ENCODE measurements at places on chromosomes 6 and 20.

GRCh38 chr6:52620055-52620905 is 43.4 kb upstream of the TRAM2 start:
- DNase-seq = no peak

- no peak for DNase-seq
Observed at GRCh38 chr20:14065774-14066173, 70.5 kb downstream of the MACROD2 start.

DNA sequence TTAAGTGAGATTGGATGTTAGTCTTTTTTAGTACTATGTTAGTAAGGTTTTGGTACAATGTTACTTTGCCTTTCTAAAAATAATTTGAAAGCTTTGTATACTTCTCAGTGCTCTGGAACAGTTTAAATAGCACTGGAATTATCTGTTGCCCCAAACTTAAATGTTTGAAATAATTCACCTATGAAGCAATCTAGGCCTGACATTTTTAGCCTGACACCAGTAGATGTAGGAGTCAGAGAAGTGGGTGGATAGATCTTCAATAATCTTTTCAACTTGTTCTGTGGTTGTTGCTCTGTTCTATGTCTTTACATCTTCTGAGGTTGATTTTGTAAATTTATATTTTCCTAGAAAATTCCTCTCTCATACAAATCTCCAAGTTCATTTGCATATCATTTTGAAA is 103.1 kb upstream of the ADGRF1 start:
- no peak for DNase-seq

GRCh38 chr20:21812379-21812778 is 106.9 kb downstream of the PAX1 start:
- no peak for DNase-seq

DNA sequence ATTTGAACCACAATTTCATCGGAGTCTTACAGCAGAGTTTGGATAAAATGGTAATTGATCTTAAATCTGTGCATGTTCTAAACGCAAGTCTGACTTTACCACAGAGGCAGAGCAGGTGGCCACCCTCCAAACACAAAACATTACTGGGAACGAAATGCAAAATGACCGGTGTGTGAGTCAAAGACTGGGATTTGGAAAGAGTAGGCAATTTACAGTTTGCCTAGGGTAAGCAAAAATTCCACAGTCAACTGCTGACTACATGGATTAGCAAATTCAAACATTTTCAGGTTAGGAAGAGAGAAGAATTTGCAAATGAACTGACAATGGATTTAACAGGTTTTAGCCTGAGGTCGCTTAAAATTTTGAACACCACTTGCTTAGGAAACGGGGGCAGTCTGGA is 444.4 kb downstream of the HDGFL1 start:
- DNase-seq = no peak

DNA sequence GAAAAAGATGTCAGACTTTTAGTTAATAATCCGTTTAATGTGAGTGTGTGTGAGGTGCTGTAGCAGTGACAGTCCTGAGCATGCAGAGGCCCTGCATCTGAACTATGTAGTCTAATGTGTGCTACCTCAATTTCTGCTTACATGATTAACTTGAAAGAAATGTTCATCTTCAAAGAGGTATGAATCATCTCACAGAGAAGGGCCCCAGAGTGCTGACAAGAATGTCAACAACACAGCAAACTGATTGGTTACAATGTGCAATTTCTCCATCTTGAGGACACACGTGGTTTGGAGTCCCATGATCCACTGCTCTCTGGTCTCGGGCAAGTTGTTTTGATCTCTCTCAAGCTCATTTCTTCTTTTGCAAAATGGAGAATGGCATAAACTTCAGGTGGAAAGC is 61.7 kb upstream of the EMILIN3 start:
- DNase-seq = no peak

GRCh38 chr20:59680148-59680650 is 75.9 kb downstream of the PHACTR3 start:
- no peak for DNase-seq

DNA sequence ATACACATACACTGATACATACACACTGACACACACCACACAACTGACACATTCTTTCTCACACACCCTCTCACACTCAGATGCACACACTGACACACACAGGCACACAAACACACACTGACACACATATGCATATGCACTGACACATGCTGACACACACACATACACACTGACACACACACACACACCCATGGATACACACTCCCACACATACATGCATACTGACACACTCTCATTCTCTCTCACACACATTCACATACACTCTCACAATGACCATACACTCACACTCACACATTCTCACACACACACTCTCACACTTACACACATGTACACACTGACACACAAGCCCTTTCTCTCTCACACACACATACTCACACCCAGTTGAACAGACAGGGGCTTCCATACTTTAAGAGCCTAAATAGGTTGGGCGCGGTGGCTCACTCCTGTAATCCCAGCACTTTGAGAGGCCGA is 236.4 kb downstream of the LRFN2 start:
- DNase-seq = no peak

DNA sequence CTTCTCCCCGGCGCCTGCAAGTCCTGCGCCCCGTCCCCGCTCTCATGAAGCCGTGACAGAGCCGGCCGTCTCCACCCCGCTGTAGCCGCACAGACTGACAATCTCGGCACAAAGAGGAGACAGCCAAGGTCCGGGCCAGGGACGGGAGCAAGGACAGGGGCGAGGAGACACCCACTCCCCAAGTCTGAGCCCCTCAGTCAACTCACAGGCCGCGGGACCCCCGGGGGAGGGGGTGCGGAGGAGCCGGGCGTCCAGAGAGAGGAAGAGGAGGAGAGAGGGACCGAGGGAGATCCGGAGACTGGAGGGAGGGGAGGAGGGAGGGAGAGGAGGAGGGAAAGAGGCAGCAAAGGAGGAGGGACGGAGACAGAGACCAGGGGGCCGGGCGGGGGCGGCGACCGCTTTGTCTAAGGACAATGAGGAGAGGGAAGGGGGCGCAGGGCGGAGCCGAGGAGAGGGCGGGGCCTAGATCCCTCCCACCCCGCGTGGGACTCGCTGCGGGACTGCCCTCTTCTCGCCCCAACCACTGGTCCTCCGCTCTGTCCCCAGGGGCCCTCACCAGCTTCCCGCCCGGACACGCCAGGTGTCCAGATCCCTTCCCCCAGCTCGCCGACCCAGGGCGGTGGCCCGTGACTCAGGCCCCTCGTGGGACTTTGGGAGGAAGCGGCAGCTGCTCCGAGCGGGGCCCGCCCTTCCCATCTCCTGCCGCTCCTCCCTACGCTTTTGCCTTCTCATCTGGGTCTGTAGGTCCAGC is 638 bp upstream of the PPP1R18 start:
- peak; percentile 16 for DNase-seq

DNA sequence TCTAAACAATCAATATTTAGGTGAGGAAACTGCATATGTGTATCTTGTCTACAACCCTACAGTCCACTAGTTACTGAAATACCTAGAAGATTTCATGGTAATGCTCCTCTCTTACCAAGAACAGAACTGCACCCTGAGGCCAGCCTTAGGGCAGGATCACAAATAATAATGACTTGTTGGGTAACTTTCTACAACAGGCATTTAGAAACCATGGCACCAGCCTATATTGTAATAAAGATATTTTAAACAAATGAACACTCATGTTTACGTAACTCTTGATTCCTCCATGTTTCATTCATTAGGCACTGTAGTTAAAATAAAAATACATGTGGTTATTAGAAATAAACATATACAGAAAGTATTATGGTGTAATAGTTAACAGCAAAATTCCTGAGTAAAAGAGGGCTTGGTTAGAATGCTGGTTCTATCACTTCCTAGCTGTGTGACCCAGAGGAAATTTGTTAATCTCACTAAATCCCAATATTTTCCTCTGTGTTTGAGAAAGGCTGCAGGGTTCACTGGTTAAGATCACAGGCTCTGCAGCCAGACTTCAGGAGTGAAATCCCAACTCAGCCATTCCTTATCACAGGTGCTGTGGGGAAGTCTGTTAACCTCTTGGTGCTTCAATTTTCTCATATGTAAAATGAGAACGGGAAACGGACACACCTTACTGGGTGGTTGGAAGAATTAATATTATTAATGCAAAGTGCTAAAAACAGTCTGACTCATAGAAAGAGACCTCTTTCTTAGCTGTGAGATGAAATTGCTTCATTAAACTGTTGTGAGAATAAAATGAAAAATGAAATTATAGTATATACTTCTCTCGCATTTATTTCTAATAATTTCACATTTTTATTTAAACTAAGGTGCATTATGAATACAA is 8.5 kb downstream of the HMGN3 start:
- no peak for DNase-seq

GRCh38 chr20:41176711-41177552 is 39.6 kb downstream of the PLCG1 start:
- no peak for DNase-seq

- no peak for DNase-seq
Observed at GRCh38 chr6:147212622-147213021, 8.4 kb downstream of the STXBP5 start.

DNA sequence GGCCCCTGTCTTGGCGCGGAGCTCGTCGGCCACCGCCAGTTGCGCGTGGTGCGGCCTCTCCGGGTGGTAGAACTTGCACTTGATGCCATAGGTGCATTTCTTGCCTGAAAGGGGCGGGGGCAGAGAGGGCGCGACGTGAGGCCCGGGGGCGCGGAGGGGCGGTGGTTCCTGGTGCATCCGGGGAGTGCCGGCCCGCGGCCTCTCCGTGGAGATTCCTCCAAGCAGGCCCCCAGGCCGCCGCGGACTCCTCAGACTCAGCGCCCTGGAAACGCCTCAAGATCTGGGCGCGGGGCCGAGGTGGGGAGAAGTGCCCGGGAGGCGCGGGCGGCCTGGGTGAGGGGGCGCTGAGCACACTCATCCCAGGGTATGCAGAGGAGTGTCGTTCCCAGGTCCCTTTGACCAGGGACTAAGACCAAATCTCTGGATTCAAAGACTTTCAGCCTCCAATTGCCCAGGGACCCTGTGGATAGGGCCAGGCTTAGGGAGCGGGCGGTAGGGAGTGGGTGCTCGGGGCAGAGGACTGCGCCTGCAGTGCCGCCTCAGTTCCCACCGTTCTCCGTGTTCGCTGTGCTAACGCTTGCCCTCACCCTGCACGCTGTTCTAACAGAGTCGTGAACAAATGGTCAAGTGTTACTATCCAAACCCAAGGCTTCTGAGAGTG is 33.3 kb downstream of the ZC3H12D start:
- DNase-seq = no peak

DNA sequence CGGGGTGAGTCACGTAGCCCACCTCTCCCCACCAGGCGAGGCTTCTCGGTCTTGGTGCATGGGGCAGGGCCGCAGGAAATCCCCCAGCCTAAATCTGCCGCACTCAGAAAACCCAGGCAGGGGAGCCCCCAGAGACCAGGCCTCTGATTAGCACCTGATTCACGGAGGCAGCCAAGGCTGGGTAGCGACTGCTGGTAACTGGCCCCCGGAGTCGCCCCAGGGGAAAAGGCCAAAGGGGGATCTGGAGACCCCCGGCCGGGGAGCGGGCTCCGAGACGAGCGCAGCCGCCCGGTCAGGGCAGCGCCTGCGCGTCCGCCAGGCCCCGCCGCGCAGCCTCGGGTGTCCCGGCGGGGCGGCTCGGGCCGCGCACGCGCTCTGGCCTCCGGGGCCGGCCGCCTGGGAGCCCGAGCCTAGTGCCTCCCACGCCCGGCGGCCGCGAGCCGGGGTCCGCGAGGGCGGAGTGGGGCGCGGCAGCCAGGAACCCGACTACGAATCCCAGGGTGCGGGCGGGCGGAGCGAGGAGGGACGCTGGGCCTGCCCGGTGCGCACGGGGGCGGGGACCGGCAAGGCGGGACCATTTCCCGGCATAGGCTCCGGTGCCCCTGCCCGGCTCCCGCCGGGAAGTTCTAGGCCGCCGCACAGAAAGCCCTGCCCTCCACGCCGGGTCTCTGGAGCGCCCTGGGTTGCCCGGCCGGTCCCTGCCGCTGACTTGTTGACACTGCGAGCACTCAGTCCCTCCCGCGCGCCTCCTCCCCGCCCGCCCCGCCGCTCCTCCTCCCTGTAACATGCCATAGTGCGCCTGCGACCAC is at the start of gene DUSP22:
TSS of gene DUSP22 (plus strand) at position 791 of the 809 bp plus-strand sequence. CDS start 53 bp downstream, outside the sequence.
- no peak for DNase-seq

GRCh38 chr6:41352396-41352795 is 17.0 kb downstream of the NCR2 start:
- no peak for DNase-seq

DNA sequence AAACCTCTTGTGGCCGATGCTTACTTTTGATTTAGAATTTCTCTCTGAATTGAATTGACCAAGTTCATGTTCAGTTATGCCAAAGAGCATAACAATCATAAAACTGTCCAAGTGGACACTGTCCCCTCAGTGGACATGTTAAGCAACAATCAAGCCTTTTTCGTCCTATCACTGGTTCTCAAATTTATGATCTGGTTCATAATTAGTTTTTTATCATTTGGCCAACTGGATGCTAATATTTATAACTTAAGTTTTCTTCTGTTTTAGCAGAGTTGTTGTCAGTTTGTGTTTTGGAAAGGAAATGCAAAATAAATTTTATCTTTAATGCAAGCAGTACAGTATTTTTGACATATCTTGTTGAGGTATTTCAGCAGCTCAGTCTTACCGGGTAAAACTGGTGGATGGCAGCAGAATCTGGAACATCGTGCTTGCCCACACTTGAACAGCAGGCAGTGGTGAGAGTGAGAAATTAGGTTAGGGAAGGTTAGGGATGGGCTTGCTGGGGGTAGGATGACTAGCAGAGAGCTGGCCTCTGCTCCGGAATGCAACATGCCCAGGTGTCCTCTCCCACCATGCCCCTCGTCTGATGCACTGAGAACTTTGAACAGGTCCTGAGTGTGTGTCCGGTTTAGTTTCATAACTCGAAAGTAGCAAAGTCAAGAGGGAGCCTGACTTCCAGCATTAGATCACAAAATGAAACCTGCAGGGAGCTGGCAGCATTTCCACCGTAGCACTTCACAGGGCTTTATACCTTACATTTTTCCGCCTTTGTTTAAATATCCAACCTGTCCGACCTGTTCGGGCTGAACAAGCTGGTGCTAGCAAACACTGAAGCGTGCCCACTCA is 93.1 kb downstream of the RREB1 start:
- no peak for DNase-seq

DNA sequence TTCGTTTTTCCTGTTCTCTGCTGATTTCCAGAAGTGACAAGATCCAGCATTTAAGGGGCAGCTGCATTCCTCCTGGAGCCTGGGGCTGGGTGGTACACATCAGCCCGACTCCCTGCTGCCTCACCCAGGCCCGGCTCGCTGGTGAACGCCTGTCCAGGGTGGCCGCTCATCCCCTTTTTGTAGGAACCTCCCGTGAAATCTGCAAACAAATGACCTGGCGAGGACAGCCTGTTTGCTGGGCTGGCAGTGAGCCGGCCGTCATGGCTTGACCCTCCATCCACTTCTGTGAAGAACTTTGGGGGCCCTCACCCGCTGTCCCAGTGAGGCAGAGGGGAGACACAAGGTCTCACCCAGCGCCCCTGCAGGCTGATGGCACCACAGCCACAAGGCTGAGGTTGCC is 39.0 kb downstream of the PYGB start:
- no peak for DNase-seq

GRCh38 chr20:48723308-48724264 is 104.2 kb downstream of the PREX1 start:
- no peak for DNase-seq
